ENCODE measurements at places on chromosomes 7 and 10.
A peak's percentile ranks its signal among the peaks of the same experiment; 100 is the strongest.

DNA sequence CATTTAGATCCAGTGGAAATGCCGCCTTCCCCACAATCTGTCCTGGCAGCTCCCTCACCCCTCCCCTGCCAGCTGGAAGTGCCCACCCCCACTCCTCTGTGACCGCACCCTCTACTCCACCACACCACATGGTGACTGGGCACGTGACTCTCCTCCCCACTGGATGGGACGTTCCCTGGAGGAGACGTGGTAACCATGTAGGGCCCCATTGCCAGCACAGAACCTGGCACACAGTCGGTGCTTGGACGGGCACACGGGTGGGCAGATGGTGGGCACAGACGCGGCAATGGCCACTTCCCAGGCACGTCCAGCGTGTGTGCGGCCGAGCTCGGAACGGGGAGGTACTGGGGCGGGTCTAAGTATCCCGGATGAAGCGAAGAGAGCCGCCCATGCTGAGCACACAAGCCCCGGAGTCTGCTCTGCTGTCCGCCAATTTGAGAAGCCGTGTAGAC, 245.6 kb downstream of the MAD1L1 start:
- DNase-seq, result no peak

- DNase-seq, result no peak
These were observed 65.0 kb downstream of the ZEB1 start for GRCh38 chr10:31383810-31384588.

DNA sequence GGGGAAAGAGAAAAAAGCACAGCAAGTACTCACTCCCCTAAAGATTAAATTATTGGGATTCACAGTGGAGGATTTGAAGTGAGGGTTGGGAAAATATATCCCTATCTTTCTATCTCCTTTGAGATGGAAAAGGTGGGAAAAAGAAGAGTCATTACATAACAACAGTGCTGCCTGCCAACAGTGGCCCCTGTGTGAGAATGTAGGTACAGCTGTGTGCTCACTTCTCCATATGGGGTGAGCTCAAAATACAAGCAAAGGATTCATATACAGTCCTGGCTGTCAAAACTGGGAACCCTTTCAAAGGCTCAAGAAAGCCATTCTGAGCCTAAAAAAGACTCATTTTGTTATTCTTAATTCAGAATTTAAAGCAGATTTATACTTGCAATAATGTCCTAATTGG, 458.5 kb downstream of the GPAM start:
- no peak for DNase-seq

DNA sequence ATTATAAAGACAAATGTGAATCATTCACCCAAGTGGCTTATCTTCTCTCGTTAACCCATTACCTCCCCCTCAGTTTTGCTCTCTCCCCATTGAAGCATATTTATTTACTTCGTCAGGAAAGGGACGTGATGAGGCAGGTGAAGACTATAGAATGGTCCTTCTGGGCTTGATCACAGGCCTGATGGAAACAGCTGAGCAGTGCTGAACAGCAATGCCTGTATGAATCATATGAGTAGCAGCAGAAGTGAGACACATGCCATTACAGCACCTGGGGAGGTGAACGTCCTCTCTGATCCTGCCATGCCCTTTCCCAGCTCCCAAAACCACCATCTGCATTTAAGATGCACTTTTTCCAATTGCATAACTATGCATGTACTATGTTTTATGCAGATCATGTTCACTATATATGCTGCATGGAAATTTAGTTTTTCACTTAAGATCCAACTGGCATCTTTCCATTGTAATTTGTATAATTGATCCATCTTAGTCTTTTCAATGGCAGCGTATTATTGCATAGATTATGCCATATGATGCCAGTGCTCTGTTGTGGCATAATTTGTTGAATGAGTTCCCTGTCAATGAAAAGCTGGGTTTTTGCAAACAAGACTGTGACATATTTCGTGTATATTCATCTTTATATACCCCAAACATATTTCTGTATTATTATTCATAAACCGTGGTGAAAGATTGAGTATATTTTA, 105.3 kb downstream of the CXCL12 start:
- DNase-seq, result peak; percentile 87

GRCh38 chr10:60818134-60818770, 40.0 kb downstream of the CDK1 start:
- DNase-seq, result no peak

- DNase-seq, result no peak
These were observed 19.0 kb downstream of the PARD3 start for GRCh38 chr10:34796133-34796532.

DNA sequence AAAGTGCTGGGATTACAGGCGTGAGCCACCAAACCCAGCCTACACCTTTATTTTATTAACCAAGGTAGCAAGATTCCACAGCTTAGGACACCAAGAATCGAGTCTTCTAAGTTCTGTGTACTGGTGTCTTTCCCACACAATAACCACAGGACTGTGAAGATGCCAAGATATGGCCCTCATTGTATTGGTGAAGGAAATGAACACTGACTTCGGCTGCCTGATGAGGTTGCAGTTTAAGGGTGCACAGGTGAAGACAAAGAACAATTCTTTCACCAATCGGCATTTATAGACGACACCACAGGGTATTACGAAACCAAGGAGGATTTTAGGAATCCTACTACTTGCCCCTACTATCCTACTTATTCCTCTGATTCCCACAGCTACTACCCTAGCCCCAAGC, 47.5 kb upstream of the SVOPL start:
- DNase-seq, result no peak

- DNase-seq, result no peak
These were observed 282.9 kb downstream of the ADARB2 start for GRCh38 chr10:1454428-1454827.

- no peak for DNase-seq
These were observed 107.2 kb upstream of the INHBA start for GRCh38 chr7:41809940-41810576.

DNA sequence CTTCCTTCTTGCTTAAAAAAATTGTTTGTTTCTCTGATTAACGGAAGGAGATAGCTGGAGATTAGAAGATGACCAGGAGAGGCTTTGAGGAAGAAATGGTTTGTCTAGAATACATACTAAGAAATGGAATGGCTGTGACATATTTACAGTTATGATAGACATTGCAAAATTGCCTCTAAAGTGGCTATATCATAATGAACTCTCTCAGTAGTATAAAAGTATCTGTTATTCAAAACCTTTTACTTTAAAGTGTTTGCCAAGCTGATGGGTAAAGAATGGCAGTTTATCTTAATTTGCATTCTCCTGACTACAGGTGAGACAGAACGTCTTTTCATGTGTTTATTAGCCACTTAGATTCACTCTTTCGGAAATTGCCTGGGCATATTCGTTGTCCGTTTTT, 28.7 kb downstream of the LRGUK start:
- no peak for DNase-seq

- DNase-seq, result no peak
These were observed 16.9 kb downstream of the HBP1 start for GRCh38 chr7:107185716-107186115.

DNA sequence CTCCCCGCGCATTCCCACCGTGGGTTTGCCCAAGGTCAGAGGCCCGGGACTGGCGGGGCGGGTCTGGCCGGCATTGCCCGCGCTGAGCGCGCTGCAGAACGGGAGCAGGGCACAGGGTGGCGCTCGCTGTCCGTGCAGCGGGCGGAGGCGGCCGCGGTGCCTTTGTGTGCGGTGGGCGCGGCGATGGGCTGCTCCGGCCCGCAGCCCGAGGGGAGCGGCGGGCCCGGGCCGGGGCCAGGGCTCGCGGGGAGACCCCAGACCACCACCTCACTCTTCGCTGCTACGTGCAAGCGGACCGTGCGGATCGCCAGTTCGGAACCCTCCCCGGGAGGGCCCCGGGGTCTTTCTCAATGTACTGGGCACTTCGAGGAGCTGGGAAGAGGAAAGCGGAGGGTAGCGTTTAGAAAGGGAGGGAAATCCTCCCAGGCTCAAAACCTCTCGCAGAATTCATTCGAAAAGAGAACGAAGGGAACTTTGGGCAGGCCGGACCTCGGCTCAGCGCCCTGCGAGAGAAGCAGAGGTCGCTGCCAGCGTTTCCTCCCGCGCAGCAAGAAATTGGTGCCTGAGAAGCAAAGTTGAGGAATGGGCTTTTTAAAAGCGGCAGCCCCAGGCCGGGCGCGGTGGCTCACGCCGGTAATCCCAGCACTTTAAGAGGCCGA, 8.5 kb downstream of the SP8 start:
- peak; percentile 86 for DNase-seq

DNA sequence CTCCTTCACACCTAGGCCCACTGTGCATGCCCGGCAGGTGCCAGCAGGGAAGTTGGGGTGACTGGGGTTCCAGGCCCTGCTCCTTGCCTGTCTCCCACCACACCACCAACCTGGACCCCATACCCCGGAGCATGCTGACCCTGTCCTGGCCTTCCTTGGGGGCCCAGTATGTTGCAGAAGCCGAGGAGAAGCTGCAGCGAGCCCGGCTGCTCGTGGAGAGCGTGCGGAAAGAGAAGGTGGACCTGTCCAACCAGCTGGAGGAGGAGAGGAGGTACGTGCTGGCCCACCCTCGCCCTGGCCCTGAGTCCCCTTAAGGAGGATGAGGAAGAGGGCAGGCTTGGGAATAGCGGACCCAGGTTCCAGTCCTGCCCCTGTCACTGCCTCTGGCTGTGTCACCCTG, 70.8 kb downstream of the CLIP2 start:
- DNase-seq, result no peak

- DNase-seq, result no peak
These were observed 19.8 kb upstream of the TMEM273 start for GRCh38 chr10:49207936-49208487.

- no peak for DNase-seq
These were observed 201.5 kb downstream of the ADAM12 start for GRCh38 chr10:126186766-126187165.

- DNase-seq, result no peak
These were observed 113.9 kb downstream of the DNAJC1 start for GRCh38 chr10:21889477-21890275.

- DNase-seq, result no peak
These were observed 20.8 kb downstream of the OGDHL start for GRCh38 chr10:49741108-49741995.

DNA sequence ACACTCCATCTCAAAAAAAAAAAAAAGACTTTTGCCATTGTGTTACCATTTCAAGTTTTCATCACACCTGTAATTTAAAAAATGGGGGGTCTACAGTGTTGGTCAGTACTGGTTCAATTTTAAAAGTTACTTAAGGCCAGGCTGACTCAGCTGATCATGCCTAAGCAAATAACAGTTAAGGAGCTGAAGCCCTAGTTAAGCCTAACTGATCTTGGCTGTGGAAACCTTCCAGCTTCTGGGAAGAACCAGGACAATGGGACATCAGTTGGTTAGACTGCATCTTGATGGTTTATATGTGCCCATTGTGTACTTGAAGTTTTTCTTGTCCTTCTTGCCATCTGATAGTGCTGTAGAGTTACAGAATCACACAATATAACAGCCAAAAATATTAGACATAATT, 26.7 kb downstream of the VCL start:
- DNase-seq, result no peak

DNA sequence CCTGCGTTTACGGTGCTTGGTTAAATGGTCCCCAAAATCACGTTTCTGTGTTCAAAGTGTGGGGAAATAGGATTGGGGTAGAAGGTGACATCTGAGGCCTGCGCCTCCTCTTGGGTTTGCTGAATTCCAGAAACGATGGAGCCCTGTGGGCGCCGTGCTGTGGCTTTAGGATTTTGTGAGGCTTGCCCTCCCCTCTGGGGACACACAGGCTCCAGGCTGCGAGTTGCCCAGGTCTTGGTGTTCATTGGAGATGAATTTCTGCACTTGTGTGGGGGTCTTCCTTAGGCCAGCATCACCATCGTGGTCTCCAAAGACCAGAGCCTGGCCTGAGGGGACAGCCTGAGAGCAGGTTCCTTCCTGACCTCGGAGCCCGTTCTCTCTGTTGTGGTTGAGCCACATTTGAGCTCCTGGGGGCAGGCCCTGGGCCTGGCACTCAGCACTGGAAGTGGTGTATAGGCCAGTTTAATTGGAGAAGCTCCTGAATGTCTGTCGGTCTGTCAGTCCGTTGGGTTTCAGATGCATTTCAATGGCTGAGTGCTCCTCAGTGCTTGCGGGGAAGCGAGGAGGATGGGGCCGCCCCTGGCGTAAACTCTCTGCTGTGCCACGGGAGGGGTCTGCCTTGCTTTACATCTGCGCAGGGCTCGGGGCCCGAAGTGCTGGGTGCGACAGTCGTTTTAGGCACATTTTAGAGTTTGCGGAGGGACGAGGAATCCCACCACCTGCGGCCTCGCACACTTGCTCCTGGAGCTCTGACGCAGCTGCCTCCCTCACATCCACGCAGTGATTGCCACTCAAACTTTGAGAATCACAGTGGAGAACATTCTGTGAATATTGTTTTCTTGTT, 71.7 kb downstream of the DNAJB6 start:
- DNase-seq, result no peak

- DNase-seq, result peak; percentile 13
These were observed 285.8 kb upstream of the CACNA2D1 start for GRCh38 chr7:82729172-82730030.

DNA sequence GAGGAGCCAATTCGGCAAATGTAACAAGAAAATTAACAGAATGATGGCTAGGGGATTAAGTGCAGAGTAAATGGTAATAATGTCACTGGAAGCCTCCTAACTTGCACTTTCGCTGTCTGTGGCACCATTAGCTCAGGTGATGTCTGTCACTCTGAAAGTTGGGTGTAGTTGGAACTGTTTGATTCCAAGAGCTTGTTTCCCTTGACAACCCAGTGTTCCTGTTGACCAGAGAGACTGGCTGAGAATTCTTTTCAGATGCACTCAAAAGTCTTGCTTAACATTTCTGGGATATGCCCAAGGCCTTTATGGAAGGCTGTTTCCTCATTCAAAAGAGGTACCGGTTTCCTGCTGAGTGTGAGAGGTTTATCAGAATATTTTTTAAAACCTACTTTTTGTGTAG, 49.6 kb downstream of the PLPP4 start:
- DNase-seq, result no peak

DNA sequence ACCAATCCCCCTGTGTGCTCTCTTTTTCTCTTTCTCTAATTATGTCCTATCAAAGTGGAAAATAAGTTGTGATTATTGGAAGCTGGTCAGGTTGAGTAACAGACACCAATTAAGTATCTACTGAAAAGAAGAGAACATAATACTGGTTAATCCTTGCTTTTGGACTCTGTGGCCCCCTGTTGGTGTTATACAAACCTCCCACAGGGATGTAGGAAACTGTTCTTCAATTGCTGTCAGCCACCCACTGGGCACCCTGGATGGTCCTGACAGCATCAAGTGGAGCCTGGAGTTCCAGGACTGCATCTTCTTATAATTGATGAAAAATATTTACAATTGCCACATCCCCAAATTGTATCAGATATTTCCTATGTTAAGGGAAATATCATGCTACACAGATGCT, 939.7 kb downstream of the KCNMA1 start:
- no peak for DNase-seq

DNA sequence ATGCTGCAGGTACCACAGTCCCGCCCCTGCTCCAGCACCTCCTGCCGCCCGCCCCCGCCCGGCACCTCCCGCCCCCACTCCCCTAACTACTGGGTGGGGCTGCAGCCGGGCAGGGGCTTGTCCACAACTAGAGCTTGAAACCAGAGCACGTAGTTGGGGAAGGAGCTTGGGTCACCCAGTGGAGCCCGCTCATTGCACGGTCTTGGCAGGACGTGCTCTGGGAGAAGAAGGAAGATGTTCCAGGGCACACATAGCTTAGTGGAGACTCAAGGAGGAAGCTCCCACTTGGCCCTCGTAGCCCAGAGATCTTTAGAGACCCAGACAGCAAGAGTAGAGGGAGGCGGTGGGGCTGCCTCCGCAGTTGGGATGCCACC, 692 bp downstream of the IGFBP1 start:
- no peak for DNase-seq

GRCh38 chr10:111076682-111077478, at the start of gene ADRA2A:
TSS of gene ADRA2A (plus strand) at chr10:111077029. CDS start at chr10:111077997, 968 bp downstream.
- peak; percentile 91 for DNase-seq

GRCh38 chr7:44307905-44308595, 17.3 kb downstream of the CAMK2B start:
- no peak for DNase-seq

- no peak for DNase-seq
These were observed 14.5 kb downstream of the LBX1 start for GRCh38 chr10:101214446-101215396.

All from spinal cord (tissue), 10 donors.